ENCODE measurements at places on chromosomes 12 and 14.

- no peak for DNase-seq
These were observed 6.2 kb downstream of the IRAK3 start for GRCh38 chr12:66195242-66195641.

DNA sequence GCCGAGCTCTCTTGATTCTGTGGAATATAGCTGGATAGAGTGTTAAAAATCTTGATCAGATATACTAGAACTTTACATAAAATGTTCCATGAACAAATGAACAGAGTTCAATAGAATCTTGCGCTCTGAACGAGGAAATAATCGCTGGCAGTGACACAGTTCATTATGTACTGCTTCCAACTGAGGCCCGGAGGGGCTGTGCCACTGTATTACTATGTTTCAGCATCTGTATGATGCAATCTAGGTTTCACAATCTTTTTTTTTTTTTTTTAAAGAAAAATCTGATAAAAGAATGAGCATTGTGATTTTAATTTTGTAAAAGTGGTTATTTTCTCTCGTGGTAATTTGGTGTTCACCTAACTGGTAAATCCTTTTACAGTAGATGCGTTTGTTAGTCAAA lies 77.2 kb downstream of the FERMT2 start:
- no peak for DNase-seq

DNA sequence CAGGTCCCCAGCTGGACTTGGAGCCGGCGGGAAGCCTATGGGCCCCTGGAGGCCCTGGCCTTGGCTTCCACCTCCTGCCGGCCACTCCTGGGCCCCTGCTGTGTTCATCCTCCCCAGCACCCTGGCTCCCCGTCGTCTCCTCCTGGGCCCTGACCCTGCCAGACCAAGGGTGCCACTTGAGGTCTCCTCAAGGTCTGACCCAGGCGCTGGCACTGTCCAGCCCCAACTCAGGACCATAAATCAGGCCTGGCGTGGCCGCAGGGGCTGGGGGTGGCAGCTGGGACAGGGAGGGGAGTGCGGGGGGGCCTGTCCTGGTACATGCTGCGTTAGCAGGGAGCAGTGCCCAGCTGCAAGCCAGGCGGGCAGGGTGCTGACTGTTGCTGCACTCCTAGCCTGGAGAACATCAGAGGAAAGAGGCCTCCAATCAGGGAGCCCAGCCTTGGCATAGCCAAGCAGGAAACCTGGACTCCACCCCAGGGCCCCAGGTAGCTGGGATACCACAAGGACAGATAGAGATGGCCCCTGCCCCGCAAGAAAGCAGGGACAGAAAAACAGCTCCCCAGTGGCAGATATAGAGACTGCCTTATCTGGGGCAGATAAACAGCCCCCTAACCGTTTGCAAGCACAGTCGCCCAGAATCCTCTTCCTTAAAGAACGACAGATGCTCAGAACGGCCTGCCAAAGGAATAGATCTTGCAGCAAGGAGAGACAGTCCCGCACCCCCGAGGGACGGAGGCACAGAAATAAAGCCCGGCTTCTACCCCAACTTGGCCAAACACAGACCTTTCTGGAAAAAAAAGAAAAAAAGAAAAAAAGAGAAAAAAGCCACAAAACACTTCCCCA lies 6.5 kb upstream of the ATG101 start:
- DNase-seq = no peak

- no peak for DNase-seq
These were observed 174.1 kb upstream of the PLXNC1 start for GRCh38 chr12:93974252-93974651.

DNA sequence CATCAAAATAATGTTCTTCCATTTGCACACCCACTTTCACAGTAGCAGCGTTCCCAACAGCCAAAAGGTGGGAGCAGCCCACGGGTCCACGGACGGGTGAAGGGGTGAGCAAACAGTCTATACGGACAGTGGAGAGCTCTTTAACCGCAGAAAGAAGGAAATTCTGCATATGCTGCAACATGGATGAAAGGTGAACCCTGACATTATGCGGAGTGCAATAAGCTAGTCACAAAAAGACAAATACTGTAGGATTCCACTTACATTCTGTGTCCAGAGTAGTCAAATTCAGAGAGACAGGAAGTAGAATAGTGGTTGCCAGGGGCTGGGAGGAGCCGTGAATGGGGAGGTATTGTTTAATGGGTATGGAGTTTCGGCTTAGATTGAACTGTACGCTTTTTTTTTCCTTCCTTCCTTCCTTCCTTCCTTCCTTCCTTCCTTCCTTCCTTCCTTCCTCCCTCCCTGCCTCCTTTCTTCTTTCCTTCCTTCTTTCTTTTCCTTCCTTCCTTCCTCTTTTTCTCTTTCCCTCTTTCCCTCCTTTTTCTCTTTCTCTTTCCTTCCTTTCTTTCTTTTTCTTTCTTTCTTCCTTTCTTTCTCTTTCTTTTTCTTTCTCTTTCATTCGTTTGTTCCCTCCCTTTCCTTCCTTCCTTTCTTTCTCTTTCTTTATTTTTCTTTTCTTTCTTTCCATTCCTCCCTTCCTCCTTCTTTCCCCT lies 15.8 kb upstream of the ANKRD9 start:
- DNase-seq = no peak

GRCh38 chr14:64438181-64438841 lies 27.0 kb upstream of the AKAP5 start:
- DNase-seq = no peak

- no peak for DNase-seq
These were observed 1.9 kb upstream of the PITPNM2 start for GRCh38 chr12:123152833-123153232.

GRCh38 chr14:22627506-22628263 lies 16.5 kb downstream of the OR6J1 start:
- no peak for DNase-seq

DNA sequence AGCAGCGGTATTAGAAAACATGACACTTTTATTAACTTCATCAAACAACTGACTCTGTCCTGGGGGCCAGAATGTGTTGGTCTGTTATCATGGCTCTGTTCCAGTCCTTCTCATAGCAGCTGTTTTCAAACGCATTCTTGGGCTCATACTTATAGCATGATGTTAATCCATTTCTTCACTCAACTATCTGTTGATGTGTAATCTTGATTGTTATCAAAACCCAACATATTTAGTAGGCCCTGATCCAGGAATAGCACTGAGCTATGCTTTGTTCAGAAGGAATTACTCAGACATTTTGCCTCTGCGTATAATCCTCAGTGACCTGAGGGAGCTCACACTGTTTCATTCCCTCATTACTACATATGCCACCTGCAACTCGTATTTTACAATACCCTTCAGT lies 315.9 kb downstream of the BMP4 start:
- no peak for DNase-seq

GRCh38 chr14:91123201-91123600 lies 9.3 kb downstream of the DGLUCY start:
- no peak for DNase-seq

- no peak for DNase-seq
These were observed 232.8 kb downstream of the MSRB3 start for GRCh38 chr12:65511134-65511834.

- no peak for DNase-seq
These were observed 158.6 kb upstream of the C14orf180 start for GRCh38 chr14:104420990-104421389.

GRCh38 chr12:89316705-89317139 lies 35.6 kb downstream of the DUSP6 start:
- no peak for DNase-seq

DNA sequence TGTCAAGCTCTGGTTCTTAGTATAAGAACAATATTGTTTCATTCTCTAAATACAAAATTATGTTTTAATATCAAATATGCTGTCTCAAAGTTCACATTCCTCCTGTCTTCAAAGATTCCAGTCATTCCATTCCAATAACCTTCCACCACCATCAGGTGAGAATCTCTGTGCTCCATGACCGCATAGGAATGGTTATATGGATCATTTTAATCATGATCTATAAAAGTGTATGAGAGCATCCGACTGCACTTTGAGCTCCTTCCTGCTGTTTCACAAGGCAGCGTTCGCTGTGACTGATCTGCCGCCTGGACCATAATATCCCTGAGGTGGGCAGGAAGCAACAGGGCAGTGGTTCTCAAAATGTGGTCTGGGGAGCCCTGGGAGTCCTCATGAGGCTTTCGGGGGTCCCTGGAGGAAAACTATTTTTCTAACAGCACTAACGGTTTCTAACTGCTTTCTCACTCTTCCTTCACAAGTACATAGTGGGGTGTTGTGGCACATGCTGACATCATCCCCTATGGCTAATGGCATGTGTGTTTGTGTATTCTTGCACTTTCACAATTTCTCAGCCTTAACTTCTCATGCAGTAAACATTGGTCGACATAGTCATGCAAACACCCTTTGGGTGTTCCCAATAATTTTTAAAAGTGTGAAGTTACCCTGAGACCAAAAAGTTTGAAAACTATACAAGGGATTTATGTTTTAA lies 137.4 kb downstream of the ANO2 start:
- no peak for DNase-seq

DNA sequence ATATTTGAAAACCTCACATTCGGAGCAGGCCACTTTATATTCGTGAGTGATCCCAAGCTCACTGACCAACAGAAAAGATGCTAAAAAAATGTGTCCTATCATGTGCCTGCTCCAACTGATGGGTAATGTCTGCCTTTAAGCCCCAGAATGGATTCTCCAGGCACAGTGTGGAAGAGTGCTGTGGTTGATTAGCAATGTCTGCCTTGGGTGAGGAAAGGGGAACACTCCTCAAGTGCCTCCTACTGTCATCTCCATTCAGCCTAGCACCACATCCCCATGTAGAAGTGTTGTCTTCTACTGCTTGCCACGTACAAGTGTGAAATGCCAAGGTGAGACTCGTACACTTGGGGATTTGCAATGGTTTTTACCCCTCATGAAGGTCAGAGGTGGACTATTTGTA lies 199.3 kb downstream of the SLC41A2 start:
- no peak for DNase-seq

DNA sequence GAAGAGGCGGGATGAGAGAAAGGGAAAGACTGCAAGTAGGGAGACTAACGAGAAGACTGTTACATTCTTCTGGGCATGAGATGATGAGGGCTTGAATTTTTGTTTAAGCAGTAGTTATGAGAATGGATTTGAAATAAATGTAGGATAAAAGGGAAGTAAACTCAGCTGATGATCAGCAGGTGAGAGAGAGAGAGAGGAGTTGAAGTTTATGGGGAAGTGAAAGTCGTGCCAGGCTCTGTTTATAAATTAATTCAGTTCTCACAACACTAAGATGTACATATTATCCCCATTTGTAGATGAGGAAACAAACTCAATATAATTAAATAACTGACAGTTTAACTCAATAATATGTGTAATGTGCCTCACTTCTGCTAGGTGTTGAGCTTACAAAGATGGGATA lies 170.0 kb upstream of the RMST start:
- no peak for DNase-seq

- no peak for DNase-seq
These were observed 64.0 kb upstream of the ARHGAP5 start for GRCh38 chr14:32013083-32013482.

- DNase-seq = no peak
These were observed 512.4 kb downstream of the TMTC2 start for GRCh38 chr12:83199069-83199468.

DNA sequence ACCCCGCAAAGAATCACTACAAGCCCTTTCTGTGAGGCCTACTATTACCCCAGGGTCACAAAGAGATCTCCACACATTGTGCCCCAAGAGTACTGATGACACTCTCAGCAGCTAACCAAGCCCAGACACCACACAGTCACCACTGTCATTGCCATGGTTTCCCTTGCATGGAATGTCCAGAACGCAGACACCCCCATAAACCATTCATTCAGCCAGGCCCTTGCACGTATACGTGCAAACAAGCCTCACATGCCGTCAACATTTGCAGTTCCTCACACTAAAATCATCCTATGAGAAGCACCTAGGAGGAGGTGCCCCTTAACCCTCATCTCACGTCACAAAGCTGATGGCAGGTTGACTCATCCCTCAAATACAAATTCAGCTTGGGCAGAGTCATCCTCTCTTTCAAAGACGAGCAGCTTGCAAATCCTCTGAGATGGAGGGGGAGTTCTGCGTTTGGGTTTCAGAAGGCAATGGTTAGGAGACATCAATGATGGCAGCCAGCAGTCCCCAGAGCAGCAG lies 17.1 kb upstream of the KRT77 start:
- DNase-seq = no peak

GRCh38 chr12:48126953-48127630 lies 7.9 kb downstream of the PFKM start:
- no peak for DNase-seq

GRCh38 chr12:16573398-16574077 lies 32.4 kb downstream of the LMO3 start:
- no peak for DNase-seq

DNA sequence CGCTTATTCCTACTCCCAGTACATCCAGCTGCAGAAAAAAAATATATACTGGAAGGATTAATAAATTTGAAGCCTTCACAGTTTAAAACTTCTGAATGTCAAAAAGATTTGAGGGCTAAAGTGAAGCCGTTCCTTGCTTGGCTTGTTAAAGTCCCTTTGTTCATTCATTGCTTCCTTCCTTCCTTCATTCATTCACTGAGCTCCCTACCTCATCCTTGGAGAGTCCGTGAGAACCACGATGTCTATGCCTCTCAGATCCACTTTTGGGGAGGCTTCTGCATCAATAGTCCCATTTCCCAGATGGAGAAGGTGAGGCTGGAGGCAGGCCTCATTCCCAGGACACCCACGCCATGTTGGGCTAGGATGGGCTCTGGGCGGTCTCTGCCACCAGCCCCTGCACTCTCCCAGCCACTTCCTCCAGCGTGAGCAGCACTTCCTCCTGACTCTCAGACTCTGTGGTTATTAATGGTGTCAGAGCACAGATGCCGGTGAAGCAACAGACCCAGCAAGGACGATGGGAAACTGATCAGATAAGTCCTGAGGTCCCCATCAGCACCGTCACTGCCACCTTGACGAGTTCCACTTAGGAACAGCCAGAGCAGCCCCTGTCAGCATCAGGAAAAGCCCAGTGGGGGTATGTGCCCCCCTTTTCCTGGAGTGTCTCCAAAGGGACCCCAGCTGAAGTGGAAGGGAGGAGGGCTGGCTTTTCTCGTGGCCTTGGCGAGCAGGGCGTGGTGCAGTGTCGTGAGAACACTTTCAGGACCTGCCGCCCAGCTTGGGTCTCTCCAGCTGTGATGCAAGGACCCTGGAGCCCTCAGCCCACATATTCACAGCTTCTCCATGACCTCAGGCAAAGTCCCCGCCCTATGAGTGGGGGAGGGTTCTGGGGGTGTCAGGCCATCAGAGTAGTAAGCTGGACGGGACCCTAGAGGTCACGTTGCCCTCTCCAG lies 21.2 kb downstream of the ASB2 start:
- DNase-seq = peak; percentile 16

DNA sequence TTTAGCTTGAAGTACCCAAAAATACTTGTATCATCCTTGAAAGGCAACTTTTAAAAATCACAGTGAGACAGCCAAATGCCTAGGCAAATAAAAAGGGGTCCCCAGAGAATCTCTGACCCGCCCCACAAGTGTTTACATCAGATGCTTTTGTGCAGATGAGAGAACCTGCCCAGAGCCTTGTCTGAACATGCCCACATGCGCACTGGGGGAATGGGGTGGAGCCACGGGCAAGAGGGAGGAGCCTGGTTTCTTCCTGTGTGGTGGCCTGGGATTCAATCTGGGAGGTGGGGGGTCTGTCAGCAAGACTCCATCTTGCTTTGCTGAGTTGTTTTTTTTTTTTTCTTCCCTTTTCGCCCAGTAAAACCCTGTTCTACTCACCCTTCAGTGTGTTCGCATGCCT lies 381.7 kb upstream of the CCDC196 start:
- DNase-seq = no peak
